ENCODE measurements at places on chromosomes 2 and 18.

- DNase-seq: no peak
Measured at GRCh38 chr2:234019896-234020295, 30.6 kb upstream of the SPP2 start.

DNA sequence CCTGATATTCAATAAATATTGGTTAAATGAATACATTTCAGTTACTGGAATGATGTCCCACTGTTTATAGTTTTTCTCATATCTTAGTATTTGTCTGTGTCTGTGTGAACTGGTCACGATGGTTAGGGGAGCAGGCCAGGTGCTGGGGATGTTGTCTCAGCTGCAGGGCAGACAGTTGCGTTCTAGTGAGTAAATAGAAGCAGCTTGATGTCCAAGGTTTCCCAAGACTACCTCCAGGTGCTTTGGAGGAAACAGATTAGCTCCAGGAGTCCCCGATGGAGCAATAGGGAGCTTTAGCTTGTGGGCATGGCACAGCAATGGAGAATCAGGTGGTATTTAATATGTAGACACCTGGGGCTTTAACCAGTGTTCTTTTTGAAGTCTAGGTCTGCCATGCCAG is 75.5 kb downstream of the GULP1 start:
- no peak for DNase-seq

DNA sequence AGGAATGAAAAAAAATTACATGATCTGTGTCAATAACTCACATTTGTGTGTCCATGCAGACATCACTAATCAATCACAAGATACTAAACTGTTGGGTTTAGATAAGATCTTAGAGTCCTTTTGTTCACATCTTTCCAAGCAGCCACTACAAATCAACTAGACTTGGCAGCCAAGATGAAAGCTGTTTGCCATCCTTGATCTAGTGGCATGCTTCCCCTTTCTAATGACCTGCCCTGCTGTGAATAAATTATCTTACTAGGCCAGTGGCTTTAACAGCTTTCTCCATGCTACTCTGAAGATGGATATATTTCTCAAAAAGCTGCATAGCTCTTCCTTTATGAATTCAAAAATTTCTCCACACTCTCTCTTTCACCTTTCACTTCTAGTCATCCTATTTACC is 1338.0 kb upstream of the ACVR2A start:
- DNase-seq: no peak

DNA sequence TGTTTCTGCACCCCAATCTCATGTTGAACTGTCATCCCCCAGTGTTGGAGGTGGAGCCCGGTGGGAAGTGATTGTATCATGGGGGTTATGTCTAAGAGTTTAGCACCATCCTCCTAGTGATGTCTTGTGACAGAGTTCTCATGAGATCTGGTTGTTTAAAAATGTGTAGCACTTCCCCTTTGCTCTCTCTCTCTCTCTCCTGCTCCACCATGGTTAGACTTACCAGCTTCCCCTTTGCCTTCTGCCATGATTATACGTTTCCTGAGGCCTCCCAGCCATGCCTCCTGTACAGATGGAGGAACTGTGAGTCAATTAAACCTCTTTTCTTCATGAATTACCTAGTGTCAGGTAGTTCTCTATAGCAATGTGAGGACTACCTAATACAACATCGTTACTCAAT is 396.9 kb upstream of the LRATD1 start:
- DNase-seq: no peak

DNA sequence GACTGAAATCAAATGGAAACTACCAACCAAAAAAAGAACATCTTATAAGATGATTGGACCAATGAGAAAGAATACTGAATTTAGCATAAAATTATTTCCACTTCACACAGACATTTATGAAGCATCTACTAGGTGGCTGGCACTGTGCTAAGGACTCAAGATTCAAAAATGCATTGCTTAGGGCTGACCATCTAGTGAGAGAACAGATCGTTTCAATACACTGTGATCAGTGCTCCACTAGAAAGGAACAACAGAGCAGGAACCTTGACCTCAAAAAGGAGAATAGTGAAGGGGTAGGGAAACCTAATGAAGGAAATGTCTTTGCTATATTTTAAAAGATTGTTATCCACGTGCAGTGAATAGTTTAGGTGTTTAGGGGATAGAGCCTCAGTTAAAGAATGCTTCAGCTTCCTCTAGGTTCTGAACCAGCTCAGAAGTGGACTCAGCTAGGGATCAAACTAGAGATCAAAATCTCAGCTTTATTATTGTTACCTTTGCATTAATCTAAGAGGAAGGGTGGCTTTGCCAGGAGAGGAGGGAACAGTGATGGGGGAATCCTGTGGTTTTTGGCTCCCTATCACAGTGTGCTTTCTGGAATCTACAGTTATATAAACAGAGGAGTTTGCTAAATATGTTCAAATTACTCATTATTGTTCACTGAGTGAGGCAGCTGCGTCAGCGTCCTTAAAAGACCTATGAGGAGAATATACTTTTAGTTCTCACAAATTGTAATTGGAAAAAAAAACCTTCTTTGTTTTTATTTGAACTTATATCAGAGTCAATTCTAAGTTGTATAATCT is 16.2 kb upstream of the BBS5 start:
- peak; percentile 93 for DNase-seq

- DNase-seq: peak; percentile 95
Measured at GRCh38 chr18:63788447-63789096, 13.4 kb downstream of the SERPINB7 start.

DNA sequence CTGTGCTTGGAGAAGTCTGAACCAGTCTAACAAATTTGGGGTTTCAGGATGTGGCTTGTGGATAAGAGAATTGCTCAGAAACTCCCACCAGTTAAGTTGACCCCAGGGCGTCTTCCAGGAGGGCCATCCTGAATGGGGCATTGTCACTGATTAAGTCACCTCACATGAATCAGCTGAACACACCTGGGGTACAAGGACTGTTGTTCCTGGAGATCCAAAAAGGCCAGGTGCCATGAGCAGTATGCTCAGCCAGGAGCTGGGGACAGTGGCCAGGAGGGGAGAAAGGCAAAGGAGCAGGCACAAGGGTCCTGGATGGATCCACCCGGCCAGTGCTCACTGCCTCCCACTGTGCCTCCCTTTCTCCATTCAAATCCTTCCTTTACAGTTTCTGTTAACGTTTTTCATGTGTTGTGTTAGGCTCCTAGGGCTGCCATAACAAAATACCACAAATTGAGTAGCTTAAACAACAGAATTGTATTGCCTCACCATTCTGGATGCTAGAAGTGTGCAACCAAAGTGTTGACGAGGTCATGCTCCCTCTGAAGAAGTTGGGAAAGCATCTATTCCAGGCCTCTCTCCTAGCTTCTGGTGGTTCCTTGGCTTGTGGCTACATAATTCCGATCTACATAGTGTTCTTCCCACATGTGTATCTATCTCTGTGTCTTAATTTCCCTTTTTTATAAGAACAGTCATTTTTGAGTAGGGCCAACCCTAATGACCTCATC is 33.4 kb downstream of the TRABD2A start:
- DNase-seq: peak; percentile 42

GRCh38 chr2:156332534-156333273 is at the start of gene NR4A2:
TSS of gene NR4A2 (minus strand) at chr2:156332721. CDS start at chr2:156330186, 2,535 bp downstream.
- DNase-seq: peak; percentile 90

GRCh38 chr2:218856896-218857243 is 2.7 kb upstream of the WNT6 start:
- no peak for DNase-seq

DNA sequence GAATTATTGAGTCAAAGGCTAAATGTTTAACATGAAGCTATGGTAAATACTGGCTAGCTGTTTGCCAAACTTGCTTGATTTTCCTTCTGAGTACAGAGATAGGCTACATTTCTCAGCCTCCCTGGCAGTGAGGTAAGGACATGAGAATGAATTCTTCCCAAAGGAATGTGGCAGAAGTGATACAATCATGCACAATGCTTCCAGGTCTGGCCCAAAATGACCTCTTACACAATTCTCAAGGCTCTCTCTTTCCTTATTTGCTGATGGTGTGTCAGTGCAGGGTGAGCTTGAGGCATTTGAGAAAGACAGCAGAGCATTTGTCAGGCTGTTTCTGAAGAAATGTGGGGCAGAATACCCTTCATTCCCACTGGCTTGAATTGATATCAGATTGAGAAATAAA is 95.6 kb upstream of the NABP1 start:
- peak; percentile 90 for DNase-seq

- no peak for DNase-seq
Measured at GRCh38 chr18:36595046-36595817, 233.6 kb downstream of the TPGS2 start.

GRCh38 chr2:33372940-33373553 is 103.4 kb upstream of the RASGRP3 start:
- DNase-seq: peak; percentile 45

GRCh38 chr2:145258903-145259579 is 739.1 kb upstream of the ZEB2 start:
- peak; percentile 32 for DNase-seq

- no peak for DNase-seq
Measured at GRCh38 chr2:96884299-96885094, 14.6 kb upstream of the SEMA4C start.

GRCh38 chr2:29114946-29115609 is at the start of gene CLIP4:
TSS of gene CLIP4 (plus strand) at chr2:29115415. CDS start at chr2:29121389, 5,974 bp downstream.
- DNase-seq: peak; percentile 64

- DNase-seq: peak; percentile 45
Measured at GRCh38 chr2:191756761-191757160, 78.8 kb downstream of the NABP1 start.

DNA sequence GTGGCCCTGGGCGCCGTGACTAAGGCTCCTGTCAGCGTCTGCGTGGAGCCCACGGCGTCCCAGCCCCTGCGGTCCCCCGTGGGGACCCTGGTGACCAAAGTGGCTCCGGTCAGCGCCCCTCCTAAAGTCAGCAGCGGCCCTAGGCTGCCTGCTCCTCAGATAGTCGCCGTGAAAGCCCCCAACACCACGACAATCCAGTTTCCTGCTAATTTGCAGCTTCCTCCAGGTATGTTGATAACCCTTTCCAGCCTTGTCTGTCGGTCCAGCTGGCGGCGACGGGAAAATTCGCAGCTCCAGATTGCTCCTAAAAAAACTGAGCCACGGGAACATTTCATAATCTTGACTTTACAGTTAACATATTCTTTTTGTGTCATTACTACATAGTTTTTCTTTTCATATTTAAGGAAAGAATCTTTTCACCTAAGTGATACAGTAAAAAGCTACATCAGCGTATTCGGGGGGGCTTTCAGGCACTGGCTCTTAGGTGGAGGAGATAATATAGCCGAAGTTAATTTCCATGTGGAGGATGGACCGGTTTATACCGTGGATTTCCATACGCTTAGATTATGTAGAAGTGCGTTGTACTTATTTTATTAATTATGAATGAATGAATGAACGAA is 916 bp downstream of the TAF4B start:
- DNase-seq: peak; percentile 15

DNA sequence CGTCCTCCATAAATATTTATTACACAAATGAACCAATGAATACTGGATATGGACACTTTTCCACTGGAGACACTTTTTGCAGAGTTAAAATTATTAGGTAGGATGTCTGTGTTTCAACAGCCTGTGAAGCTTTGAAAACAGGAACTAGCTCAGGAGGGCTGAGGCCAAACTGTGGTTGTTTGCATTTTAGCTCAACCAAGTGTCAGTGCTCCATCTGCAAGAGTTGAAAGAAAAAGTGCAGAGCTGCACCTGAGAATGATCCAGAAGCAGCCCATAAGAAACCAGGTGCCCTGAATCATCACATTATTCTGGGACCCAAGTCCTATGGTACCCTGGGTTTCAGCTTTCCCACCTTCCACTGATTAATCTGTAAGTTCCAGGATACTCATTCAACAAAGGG is 180.4 kb downstream of the TRIB2 start:
- DNase-seq: no peak

GRCh38 chr2:234078129-234078528 is 27.6 kb downstream of the SPP2 start:
- DNase-seq: no peak

DNA sequence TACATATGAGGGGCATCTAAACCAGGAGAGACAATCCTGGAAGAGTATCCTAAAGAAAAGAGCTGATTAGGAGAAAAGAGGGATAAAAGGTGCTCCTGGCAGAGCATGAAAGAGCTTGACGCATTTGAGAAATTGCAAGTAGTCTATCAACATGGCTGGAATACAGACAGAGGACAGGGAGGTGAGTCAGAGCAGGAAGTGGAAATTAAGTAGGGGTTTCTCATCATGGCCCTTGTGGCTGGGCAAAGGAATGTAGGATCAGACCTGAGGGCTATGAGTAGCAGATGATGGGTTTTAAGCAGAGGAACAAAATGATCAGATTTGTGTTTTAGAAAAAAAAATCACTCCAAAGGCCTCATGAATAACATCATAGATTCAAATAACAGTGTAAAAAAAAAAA is 49.2 kb upstream of the UGP2 start:
- DNase-seq: peak; percentile 97

GRCh38 chr2:72457801-72458516 is 310.3 kb upstream of the CYP26B1 start:
- DNase-seq: peak; percentile 36

- DNase-seq: no peak
Measured at GRCh38 chr2:240255811-240256703, 115.6 kb upstream of the OTOS start.

DNA sequence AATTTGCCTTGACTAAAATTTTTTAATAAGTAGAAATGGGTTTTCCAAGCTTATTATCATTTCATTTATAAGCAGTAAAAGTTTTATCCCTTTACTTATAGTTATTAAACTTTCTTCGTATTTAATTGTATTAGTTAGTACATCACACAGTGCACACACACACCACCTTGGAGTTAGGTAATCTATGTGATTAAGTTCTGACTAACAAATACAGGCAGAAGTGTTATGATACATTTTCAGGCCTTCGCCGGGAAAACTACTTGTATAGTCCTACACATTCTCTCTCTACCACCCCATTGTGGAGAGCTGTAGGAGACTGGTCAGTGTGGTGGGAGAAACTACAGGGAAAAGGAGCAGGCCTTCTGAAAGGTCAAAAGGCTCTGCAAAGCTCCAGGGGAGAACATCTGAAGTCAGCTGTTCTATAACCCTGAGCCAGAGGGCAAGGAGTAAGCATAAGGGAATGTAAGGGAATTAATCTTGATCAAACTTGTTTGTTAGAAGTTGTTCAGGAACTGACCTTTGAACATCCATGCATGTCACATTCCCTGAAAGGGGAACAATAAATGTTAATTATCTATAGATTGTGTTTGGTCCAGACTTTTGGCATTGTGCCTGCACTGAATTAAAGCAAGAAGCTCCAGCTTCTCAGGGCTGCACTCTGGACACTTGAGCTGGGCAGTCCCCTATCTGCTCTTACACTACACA is 231.7 kb downstream of the FSIP2 start:
- DNase-seq: peak; percentile 20

Measured in fibroblast of mammary gland (primary cell).